Activated CD4-positive, CD25-positive, alpha-beta regulatory T cell (primary cell): ENCODE measurements at places on chromosomes 5 and 9.

DNA sequence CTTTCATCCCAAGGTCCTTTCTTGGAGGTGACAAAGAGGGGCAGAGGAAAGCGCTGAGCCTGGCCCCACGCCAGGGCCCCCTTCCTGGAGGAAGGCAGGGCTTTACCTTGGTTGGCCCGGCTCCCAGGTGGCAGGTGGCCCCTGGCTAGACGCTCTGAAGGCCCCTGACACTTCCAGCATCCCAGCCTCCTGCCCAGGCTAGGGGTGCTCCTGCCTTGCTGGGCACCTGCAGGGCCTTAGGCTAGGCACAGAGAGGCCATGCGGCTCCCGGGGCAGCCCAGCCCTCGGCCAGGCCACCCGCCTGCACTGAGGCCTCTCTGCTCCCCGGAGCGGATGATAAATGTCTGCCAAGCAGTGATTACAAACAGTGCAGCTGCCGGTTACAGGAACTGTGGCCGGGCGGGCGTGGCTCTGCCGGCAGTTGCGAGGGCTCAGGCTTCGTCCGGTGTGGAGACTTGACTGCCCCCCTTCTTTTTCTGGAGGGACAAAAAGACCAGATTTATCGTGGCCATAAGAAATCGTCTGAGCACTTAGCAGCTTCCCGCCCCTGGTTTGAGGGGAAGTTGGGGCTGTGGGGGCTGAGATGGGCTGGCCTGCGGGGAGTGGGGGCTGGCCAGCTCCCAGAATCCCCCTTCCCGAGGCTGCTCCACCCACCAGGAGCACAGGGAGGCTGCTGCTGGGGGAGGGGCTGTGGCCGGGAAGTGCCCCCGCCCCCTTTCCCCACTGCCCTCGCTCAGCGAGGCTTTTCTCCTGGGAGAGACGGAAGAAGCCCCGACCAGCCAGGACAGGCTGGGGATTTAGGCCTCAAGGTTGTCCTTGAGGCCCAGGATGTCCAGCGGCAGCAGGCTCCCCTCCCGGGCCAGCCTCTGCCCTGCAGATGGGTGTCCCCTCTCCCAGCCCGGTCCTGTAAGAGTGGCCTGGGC lies 31.6 kb upstream of the UBAC1 start:
- DNase-seq, result peak; percentile 25

GRCh38 chr5:60497706-60498500 lies 202.1 kb downstream of the DEPDC1B start:
- DNase-seq, result no peak

GRCh38 chr9:111740739-111741138 lies 54.0 kb downstream of the SHOC1 start:
- DNase-seq, result no peak

- DNase-seq, result no peak
These were observed 30.2 kb downstream of the WDR36 start for GRCh38 chr5:111122398-111122797.

DNA sequence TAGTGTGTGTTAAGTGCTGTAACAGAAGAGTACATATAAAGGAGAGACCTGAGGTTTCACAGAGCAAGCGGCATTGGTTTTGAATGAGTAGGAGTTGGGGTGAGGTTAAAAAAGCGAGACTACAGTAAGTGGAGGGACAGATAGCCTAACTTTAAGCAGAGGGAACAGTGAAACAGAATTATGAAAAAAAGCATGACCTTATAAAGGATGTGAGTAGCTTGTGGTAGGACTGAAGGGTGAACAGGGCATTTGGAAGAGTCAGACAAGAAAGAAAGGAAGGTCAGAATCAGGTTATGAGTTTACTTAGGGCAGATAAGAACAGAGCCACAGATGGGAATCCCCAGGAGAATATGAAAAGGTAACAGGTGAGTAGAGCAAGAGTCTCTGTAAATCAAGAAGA lies 22.5 kb downstream of the MSANTD3 start:
- no peak for DNase-seq

- no peak for DNase-seq
These were observed 120.9 kb downstream of the NSG2 start for GRCh38 chr5:174166231-174167079.

DNA sequence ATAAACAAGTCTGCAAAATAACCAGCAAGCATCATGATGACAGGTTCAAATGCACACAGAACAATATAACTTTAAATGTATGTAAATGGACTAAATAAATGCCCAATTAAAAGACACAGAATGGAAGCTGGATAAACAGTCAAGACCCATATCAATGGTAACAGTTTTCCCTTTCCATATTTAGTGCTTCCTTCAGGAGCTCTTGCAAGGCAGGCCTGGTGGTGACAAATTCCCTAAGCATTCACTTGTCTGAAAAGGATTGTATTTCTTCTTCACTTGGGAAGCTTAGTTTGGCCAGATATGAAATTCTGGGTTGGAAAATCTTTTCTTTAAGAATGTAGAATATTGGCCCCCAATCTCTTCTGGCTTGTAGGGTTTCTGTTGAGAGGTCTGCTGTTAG lies 120.2 kb upstream of the RASA1 start:
- DNase-seq, result no peak

DNA sequence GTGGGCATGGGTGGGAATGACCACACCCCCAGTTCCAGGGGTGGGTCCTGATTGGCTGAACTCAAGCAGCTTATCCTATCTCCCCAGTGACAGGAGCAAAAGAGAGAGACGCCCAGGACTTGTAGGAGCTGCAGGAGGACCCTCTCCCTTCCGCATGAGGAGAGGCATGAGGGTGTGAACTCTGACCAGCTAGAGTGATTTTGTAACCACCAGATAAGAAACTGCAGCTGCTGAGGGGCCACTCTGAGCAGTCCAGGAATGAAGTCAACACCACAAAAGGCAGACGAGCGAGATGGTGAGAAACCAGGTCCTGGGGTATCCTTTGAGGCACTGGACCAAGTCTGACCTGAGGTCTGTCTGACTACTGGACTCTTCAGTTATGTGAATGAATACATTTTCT lies 521.9 kb downstream of the BNC2 start:
- no peak for DNase-seq

DNA sequence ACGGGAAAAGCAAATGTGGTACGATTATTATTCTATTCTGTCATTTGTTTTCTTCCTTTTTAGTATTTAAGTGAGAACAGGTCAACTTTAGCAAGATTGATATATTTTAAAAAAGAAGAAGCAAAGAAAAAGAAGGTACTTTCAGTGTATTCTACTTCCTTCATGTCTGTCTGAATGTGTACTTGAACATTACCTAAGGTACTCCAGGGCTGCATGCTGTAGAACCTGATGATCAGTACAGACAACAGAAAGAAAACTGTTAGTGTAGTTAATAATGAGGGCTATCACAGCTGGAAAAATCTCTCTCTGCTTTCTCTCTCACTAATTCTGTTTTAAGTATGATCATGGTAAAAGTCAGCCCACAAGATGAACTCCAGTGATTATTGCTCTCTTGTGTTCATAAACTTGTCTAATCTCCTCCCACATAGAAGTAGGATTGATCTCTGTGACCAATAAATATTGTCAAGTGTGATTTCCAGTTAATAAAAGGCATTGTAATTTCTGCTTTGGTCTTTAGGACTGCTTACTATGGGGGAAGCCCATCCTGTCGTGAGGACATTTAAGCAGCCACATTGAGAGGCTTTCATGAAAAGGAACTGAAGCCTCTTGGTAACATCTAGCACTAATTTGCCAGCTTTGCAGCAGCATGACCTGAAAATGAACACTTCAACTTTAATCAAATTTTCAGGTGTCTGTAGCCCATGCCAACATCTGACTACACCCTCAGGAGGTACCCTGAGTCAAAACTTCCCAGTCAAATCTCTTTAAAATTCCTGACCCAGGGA lies 864.0 kb upstream of the ACO1 start:
- DNase-seq, result no peak

GRCh38 chr9:84300271-84300670 lies 40.3 kb downstream of the SLC28A3 start:
- DNase-seq, result no peak

- DNase-seq, result no peak
These were observed 1.4 kb downstream of the BAAT start for GRCh38 chr9:101383361-101383760.

DNA sequence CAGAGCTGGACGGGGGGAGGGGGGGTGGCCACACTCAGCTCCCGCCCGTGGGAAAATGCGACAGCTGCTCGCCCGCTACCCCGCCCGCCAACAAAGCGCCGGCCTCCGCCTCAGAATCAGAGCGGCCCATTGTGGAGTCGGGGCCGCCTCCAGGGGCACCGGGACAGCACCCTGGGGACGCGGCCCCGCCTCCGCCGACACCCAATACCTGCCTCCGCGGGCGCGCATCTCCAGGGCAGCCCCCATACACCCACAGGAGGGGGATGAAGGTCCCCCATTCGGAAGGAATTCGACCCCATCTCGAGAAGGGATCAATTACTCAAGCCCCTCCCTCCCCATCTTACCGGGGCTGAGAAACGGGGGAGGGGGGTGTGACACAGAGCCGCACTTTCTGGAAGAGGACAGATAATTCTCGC lies 1.3 kb downstream of the NOTCH1 start:
- no peak for DNase-seq

DNA sequence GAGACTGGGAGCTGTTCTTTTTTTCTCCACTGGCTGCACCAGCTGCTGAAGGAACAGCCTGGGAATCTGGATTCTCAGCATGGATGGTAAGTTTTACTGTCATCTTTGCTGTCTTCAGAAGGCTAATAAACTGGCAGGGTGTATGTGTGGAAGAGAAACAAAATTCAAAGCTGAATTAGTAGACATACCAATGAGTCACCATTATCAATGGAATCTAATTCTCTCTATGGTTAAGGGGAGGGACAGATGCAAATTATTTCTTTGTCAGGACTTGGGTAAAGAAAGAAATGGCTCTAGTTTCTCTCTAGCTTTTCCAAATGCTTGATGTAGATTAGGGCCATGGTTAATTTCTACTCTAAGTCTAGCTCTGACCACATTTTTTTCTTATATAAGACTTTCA lies 154.2 kb downstream of the MPDZ start:
- no peak for DNase-seq

- no peak for DNase-seq
These were observed 98.3 kb downstream of the NFIB start for GRCh38 chr9:14215614-14216013.

GRCh38 chr5:137336565-137337120 lies 162.5 kb downstream of the SPOCK1 start:
- DNase-seq, result no peak

GRCh38 chr5:143527808-143528207 lies 124.3 kb upstream of the NR3C1 start:
- DNase-seq, result no peak

DNA sequence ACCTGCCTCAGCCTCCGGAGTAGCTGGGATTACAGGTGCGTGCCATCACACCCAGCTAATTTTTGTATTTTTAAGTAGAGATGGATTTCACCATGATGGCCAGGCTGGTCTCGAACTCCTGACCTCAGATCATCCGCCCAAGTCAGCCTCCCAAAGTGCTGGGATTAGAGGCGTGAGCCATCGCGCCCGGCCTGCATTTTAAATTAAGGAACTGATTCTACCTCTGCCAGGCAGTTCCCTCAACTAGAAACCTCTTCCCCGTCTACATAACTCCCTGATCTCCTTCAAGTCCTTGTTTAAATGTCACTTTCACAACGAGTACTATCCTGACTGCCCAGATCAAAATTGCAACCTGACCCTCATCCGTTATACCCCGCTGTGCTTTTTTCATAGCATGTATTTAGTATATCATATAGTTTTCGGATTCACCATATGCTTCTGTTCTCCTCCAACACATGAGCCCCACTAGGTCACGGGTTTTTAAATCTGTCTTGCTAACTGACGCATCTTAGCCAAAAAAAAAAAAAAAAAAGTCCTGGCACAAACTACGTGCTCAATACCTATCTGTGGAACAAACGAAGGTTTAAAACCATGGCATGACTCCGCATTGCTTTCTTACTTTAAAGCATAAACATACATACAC lies 858 bp upstream of the SOWAHA start:
- no peak for DNase-seq

DNA sequence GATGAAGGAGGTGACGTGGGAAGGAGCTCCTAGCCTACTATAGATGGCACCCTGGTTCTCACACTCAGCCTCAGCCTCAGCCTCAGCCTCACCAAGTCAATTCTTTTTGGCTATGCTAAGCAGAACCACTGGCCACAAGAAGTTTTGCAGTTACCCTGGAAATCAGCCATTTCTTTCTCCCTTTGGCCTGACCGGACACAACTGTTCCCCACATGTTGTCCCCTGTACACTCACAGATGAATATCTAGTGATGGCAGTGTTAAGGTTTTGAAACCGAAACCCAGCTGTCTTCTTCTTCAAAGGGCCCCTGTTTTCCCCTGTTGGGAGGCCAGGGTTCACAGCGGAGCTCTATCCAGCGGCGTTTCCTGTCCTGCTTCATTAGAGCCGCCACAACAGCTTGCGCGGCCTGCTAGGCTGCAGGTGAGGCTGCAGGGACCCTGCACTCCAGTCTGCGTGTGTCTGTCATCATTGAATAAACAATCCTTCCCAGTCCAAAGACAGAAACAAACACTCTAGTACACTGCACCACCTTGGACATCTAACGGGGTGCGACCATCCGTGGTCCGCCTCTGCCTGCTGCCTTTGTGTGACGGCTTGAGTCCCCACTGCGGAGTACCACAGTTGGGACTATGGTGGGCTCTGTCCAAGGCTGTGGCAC lies 250.5 kb downstream of the DENND1A start:
- DNase-seq, result peak; percentile 7

DNA sequence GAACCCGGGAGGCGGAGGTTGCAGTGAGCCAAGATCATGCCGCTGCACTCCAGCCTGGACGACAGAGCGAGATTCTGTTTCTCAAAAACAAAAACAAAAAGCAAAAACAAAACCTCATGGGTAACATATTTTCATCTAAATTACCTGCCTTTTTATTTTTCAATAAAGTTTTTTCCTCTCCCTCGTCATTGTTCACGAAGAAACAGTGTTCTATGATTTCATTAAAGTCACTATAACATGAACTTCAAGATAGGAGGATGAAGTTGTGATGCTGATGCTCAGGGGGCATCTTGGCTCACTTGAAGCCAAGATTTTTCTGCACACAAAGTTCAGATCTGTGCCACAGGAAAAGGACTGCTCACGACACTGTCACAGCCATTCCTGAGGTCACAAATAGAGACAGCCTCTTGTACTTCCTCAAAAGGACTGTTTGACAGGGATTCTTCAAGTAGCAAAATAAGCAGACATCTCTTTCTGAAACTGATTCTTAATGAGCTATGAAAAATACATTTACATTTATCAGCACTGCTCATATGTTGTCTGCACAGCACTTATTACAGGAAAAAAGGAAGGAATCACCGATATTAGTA lies 16.1 kb downstream of the NIPSNAP3B start:
- no peak for DNase-seq

GRCh38 chr5:60633341-60633740 lies 66.6 kb downstream of the DEPDC1B start:
- DNase-seq, result no peak

GRCh38 chr5:10304932-10305331 lies 2.8 kb downstream of the CMBL start:
- no peak for DNase-seq
